ENCODE measurements at places on chromosomes 16 and 17. TPM values are rescaled to one million over a fixed set of nuclear protein-coding genes. Genes with fewer than 3 reads are reported as not detected.

Gene ODAD4
- total RNA-seq = 0.79 TPM

Gene SETD1A
- total RNA-seq = 1.7 TPM

Gene KRT27
- not detected for total RNA-seq

Gene IRX5
- total RNA-seq = 1.9 TPM

Gene KRT15
- total RNA-seq = 3.0 TPM

Gene ADAP2
- total RNA-seq = 0.79 TPM

Gene GPR142
- total RNA-seq = not detected

Gene TMEM220
- 5.1 TPM for total RNA-seq

Gene PIRT
- total RNA-seq = not detected

Gene TEX19
- not detected for total RNA-seq

Gene RPH3AL
- 0.75 TPM for total RNA-seq

Gene DUSP14
- total RNA-seq = 49.9 TPM

Gene TP53TG3B
- total RNA-seq = not detected

Gene C17orf67
- total RNA-seq = 0.53 TPM

Gene CACNG1
- total RNA-seq = not detected

Gene KRT32
- not detected for total RNA-seq

Gene ARMC7
- 1.8 TPM for total RNA-seq

Gene FKBP10
- 354 TPM for total RNA-seq

Gene SLC22A31
- total RNA-seq = 0.25 TPM

Gene RBFOX1
- not detected for total RNA-seq

Gene SLC16A6
- total RNA-seq = 0.92 TPM

Gene CCL14
- not detected for total RNA-seq

Gene TP53TG3C
- not detected for total RNA-seq

Gene NUDT21
- total RNA-seq = 53.8 TPM

Gene PYDC1
- total RNA-seq = not detected

Gene RANGRF
- total RNA-seq = 9.2 TPM

Gene MT3
- total RNA-seq = not detected

Gene HNF1B
- total RNA-seq = not detected

Gene GPR179
- total RNA-seq = under 0.01 TPM

Gene CACNG4
- total RNA-seq = not detected

Gene ZKSCAN2
- 2.6 TPM for total RNA-seq

Gene TUBB3
- total RNA-seq = 427 TPM

Gene OTOP2
- total RNA-seq = not detected

Gene UMOD
- not detected for total RNA-seq

Gene TNS4
- not detected for total RNA-seq

Gene PPL
- 15.2 TPM for total RNA-seq

Gene TPSG1
- total RNA-seq = not detected

Gene DGKE
- 5.0 TPM for total RNA-seq

Gene CTRB2
- total RNA-seq = not detected

Gene C17orf107
- total RNA-seq = 1.9 TPM

Gene TSPOAP1
- total RNA-seq = not detected

Gene RCVRN
- total RNA-seq = not detected

Gene GAS7
- total RNA-seq = 0.66 TPM

Gene CDR2L
- 11.2 TPM for total RNA-seq

Gene FNDC8
- not detected for total RNA-seq

Gene ZNF423
- total RNA-seq = 5.9 TPM

Gene ZFHX3
- 6.6 TPM for total RNA-seq
